ENCODE measurements at places on chromosomes 5 and 9.

DNA sequence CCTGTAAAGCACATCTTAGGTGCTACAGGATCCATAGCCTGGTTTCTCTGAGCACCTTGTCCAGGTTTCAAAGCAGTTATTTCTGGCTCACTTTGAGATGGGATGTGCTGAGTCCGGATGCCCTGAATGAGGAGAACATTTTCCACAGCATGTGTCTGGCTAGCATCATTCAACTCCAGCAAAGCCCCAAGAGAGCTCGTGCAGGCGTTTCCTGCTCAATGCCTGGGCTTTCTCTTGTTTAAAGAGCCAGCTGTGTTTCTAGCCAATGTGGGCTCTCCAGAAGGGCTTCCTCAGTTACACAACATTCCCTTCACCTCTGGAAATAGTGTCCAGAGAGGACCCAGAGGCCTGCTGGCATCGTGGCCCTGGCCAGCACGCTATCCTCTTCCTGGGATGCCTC lies 411.7 kb downstream of the DMAC1 start:
- DNase-seq, result no peak

DNA sequence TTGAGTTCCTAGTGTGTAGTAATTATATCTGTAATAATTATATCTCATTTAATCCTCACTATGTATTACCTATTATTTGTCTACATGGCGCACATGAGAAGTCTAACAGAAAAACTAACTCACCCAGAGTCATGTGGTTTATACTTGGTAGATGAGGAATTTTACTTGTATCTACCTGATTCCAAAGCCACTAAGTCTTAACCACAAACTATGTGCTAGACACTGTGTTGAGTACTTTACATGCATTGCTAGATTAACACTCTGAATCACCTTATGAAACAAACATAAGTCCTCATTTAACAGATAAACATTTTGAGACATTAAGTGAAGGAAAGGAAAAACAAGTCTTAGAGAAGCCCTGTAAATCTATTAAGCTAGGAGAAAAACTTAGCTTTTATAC lies 404.8 kb downstream of the TLR4 start:
- DNase-seq, result no peak

- DNase-seq, result no peak
Observed at GRCh38 chr9:108212184-108212583, 643.6 kb downstream of the ACTL7B start.

GRCh38 chr9:2116073-2116472 lies 100.9 kb downstream of the SMARCA2 start:
- peak; percentile 24 for DNase-seq

DNA sequence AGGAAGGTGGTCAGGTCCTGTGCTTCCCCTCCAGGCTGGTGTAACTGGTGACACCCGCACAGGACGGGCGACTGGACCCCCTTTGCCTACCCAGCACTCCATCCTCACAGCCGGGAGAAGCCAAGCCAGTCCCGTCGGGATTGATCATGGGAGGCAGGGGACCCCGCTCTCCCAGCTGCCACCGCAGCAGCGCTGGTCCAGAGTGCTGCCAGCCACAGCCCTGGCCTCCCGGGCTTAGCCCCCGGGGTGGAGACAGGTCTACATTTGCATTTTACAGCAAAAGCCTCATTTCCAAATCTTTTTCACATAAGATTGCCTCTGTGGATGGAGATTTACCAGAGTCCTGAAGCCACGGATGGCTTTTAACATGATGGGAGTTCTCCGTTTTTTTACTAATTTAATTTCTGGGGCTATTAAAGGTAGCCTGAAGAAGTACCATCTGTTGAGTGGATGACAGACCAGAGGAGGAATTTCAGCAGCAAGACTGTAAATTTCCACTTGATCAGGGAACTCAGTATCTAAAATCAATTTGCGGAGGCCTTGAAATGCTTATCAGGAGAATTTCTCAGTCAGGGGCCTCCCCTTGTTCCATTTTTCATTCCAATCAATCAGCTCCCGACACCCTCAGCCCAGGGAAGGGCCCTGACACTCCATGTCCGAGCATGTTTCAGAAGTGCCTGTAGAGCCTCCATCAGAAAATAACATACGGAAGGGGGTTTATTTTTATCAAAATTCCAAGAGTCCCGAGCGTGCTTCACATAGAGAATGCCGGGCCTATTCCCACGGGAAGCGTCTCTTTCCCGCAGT lies 80.6 kb downstream of the OLFM1 start:
- no peak for DNase-seq

DNA sequence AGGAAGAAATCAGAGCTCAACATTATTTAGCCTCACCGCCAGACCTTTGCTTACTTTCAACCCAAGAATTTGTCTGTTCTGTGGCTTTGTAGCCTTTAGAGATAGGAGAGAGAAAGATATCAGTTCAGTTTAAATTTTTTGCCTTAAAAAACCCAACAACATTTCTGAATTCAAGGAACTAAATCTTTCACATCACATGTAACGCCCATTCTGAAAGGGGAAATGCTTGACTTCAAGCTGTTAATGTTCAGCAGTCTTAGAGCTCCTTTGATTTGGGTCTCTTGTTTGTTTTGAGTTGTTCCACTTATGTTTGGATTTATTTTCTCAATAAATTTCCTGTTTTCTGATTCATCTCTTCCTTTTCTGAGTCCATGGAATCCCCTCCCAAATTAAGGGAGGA lies 294.5 kb downstream of the ARHGAP26 start:
- no peak for DNase-seq

- no peak for DNase-seq
Observed at GRCh38 chr5:57157131-57157530, 16.7 kb upstream of the GPBP1 start.
